Femur (tissue), 1 donor: ENCODE measurements at places on chromosomes 5 and 9.

- DNase-seq, result no peak
Observed at GRCh38 chr9:132236662-132237311, 74.9 kb downstream of the NTNG2 start.

DNA sequence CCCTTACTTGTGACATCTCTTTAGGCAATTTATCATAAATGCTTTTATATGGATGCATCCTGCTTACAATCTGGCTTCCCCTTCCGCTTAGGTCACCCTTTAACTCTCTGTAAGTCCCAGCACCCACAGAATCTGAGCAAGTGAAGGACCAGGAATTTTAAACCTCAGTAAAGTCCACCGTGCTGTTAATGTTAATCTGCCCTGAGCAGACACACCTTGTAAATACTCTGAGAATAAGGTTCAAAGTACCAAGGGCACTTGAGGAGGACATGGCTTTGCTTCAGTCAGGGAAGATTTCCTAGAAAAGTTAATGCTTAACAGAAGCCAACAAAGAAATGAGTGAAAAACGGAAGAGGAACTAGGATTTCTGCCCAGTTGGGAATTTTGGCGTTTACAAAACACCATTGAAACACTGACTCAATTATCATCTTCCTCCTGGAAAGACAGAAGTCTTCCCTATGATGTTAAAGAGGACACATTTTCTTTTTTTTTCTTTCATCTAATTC lies 26.4 kb upstream of the TTC39B start:
- DNase-seq, result no peak

GRCh38 chr9:99103901-99104458 lies 933 bp upstream of the TGFBR1 start:
- DNase-seq, result peak; percentile 67

- DNase-seq, result peak; percentile 21
Observed at GRCh38 chr5:137695651-137696428, 40.0 kb downstream of the KLHL3 start.
